ENCODE measurements at places on chromosomes 6 and 20.

DNA sequence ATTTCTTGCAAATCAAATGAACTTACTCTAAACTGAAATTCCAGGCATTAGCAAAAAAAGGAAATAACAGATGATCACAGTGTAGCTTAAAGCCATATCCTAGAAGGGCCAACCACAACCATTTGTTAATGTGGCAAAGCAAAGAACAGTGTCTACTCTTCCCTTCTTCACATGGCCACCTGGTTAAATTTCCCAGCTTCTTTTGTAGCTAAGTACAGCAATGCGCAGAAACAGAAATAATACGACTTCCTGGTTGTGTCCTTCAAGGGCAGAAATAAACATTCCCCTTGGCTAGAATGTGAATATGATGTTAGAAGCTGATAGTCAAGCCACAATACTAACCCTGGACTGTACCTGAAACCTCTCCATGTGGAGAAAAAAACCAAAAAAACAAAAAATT lies 9.6 kb downstream of the SNX3 start:
- DNase-seq = no peak

- no peak for DNase-seq
Observed at GRCh38 chr20:55283889-55284288, 721.4 kb downstream of the CBLN4 start.

DNA sequence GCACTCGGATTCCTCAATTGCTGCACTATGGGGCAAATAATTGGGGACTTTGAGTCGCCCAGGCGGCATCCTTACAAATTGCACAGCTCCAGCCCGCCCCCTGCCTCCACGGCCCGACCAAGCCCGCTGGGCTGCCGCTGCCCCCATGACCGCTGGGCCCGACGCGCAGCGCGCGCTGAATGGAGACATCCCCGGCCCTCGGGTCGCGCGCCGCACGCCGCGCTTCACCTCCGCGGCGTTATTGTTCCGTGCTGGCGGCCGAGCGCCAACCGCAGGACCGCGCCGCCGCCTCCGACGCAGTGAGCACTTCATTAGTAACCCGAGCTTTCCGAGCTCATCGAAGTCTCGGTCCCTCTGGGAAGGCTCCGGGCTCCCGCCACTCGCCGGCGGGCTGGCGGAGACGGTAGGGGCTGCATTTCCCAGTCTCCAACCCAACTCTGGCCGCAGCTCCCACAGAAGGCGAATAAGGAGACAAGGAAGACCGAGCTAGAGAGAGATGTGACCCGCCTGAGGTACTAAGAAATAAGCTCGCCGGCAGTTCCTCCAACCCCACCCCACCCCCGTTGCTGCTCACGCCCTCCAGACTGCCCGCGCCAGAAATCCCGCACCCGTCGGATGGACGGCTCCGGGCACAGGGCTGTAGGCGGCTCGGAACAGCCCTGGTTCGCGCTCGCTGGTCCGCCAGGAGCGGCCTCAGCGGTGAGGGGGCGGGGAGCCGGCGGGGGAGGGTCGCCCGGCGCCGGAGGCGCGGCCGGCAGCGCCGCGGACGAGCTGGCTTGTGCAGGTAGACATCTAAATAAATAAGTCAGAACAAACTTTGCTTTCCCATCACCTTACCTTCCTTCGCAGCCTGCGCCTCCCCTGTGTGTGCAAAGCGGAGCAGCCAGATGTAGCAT lies 703 bp downstream of the EPHA7 start:
- DNase-seq = peak; percentile 66

DNA sequence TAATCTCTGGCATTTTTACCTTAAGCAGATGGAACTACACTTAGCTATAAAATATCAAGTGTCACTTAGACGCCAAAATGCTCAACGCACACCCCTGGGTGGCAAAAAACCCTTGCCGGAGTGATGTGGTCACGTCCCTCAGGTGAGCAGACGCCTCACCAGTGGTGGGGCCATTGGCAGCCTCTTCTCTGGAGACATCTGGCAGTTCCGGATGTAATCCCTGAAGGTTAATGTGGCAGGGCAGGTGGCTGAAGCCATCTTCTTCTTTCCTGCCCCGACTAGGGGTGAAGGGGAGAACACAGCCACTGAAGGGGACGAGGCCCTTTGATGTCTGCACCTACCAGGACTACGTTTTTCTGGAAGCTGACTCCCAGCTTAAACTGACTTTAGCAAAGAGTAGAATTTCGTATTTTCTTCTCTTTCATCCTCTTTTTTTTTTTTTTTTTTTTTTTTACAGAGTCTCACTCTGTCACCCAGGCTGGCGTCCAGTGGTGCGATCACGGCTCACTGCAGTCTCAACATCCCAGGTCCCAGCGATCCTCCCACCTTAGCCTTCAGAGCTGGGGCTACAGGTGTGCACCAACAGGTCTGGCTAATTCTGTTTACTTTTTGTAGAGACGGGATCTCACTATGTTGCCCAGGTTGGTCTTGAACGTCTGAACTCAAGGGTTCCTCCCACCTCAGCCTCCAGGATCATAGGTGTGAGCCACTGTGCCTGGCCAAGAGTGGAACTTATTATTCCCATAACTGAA lies 152.1 kb downstream of the TTLL2 start:
- peak; percentile 81 for DNase-seq

- DNase-seq = peak; percentile 80
Observed at GRCh38 chr6:170553534-170554012, 466 bp upstream of the PSMB1 start.
